T-helper 1 cell (primary cell): ENCODE measurements at places on chromosomes 2 and 18.

GRCh38 chr2:135563793-135564192 lies 32.5 kb downstream of the R3HDM1 start:
- no peak for DNase-seq

GRCh38 chr2:178202927-178203326 lies 8.6 kb downstream of the OSBPL6 start:
- DNase-seq = no peak

GRCh38 chr2:69724540-69725159 lies 17.3 kb upstream of the ANXA4 start:
- DNase-seq = peak; percentile 73

DNA sequence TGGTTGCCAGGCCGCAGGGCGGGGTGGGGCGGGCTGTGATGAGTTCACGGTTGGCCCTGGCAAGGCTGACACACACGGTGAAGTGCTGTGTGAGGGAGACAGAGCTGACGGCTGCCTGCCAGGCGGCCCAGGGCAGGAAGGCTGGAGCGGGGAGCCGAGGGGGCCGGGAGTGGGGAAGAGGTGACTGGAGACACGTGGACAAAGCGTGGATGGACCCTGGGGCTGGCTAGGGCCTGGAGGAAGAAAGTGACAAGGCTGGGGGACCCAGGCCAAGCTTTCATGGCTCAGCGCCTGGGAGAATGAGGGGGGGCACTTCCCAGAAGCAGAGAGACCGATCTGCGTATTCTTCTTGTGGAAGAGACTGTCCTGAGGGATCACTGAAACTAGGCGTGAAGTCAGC lies 123.2 kb downstream of the DYSF start:
- DNase-seq = no peak

DNA sequence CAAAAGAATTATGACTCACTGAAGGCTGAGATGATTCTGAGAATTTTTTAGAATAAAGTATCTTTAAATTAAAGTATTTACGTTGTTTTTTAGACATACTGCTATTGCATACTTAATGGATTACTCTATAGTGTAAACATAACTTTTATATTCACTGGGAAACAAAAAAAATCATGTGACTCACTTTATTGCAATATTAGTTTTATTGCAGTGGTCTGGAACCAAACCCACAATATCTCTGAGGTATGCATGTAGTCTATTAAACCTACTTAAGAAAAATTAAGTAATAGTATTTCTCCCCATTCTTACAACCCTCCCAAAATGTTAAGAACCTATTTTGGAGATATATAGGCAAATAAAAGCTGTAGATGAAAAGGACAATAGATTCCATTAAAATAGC lies 142.9 kb upstream of the ZNF521 start:
- no peak for DNase-seq

GRCh38 chr18:63895190-63895589 lies 7.7 kb downstream of the SERPINB2 start:
- DNase-seq = no peak

GRCh38 chr2:161418275-161418714 lies 2.2 kb downstream of the TBR1 start:
- no peak for DNase-seq

DNA sequence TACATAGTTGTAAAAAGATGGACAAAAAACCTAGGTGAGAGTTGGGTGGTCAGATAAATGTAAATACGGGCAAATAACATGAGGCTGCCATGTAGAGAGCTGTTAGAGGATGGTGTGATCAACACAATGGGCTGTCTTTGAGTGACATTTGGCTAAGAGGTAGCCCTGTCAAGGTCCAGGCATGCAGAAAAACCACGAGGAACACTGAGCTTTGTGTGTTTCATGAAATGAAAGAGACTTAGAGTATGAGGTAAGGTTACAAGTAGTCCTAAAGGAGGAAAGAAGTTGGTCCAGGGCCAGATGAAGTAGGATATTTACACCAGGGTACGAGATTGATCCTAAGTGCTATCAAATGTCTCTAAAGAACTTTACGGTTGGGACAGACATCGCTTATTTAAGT lies 160.9 kb downstream of the RDH14 start:
- DNase-seq = no peak

DNA sequence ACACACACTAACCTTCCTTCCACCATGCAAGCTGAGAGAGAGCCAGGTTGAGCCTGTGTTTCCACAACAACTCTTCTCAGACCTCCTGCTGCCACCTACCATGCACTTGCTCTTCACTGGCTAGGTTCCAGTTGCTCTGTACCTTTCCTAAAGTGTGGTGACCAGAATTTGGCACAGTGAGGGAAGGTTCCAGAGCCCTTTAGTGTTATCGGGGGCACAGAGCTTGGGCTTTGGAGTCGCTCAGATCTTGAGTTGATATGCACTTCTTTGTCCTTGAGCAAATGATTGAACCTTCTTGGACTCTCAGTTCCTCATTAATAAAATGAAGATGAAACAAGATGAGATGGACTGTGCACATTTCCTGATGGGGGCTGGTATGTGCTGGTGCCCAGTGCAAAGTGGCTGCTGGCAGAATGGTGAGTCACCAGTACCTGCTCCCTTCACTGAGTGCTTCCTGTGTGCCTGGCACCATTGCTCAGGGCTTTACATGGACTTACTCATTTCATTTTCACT lies 47.1 kb downstream of the NEDD4L start:
- DNase-seq = no peak

- no peak for DNase-seq
These were observed 17.9 kb downstream of the KCNIP3 start for GRCh38 chr2:95314964-95315611.

DNA sequence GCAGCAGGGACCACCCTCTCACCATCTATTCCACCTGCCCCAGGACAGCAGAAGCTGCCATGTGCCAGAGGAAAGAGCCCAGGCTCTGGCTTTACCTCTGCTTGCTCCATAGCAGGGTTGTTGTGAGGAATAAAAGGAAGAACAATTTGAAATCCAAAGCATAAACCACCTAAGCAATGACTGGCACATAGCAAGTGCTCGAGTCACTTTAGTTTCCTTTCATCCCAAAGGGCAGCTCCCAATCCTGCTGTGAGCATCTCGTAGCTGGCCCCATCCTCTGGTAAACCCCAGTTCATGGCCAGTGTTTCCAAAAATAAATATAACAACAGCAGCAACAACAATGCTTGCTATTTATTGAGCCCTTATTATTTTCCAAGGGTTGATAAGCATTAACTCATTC lies 923.5 kb downstream of the EPHA4 start:
- no peak for DNase-seq

DNA sequence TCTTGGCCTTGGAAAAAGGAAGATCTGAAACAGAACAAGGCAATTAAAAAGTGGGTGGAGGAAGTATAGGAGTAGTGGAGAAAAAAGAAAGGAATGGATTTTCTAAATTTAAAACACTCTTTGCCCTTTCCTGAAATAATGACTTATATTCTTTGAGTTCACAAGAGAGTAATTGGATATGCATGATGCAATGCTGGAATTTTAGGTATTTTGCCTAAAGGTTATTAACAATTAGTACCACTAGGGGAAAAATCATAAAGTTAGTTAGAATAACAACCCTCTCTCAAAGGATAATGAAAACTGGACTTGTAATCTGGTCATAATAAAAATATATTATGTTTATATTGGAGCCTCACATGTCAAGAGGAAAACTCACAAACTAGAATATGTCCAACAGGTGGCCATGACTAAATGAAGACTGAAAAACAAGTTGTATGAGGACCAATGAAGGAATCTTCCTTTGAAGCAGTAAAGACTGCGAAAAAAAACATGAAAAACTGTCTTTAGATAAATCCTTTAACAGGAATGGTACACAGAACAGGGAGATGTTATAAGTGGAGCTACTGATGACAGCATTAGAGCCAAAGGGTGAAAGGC lies 281.8 kb downstream of the NCKAP5 start:
- DNase-seq = no peak

DNA sequence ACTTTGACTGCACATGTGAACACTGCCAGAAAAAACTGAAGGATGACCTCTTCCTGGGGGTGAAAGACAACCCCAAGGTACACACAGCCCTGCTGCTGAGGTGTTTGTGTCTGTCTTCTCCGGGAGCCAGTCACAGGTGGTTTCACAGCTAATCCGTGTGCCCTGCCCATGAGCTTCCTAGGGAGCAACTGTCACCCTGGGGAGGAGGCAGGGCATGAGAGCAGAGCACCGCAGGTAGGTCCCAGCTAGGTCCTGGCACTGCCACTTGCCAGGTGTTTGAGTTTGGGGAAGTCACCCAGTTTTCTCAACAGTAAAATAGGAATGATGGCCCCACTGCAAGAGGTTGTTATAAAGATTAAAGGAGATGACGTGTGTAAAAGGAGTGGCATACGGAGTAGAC lies 29.1 kb downstream of the SMYD1 start:
- DNase-seq = no peak

- DNase-seq = no peak
These were observed 216.8 kb upstream of the TANK start for GRCh38 chr2:160943414-160943813.

GRCh38 chr2:127649100-127649611 lies 3.2 kb downstream of the GPR17 start:
- no peak for DNase-seq
